ENCODE measurements at places on chromosomes 3 and 15.

- no peak for DNase-seq
Observed at GRCh38 chr3:195085356-195086130, 185.4 kb downstream of the XXYLT1 start.

DNA sequence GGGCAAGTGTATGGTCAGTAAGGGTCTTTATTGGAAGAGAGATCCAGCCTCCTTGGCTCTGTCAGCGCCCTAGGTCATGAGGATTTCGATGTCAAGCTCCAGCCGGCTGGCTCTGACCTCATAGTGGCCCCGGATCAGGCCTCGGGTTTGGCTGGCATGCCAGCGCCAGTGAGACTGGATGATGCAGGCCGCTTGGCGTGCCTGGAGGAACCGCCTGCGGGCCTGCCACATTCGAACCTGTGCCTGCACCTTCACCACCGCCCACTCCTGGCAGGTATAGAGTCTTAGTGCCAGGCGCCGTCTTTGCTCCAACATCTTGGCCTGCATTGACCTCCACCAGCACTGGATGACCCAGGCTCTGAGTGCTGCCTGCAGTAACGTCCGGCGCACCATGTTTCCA, 483 bp downstream of the IQCF6 start:
- DNase-seq = no peak

GRCh38 chr3:158753854-158754253, 21.6 kb upstream of the RARRES1 start:
- no peak for DNase-seq

DNA sequence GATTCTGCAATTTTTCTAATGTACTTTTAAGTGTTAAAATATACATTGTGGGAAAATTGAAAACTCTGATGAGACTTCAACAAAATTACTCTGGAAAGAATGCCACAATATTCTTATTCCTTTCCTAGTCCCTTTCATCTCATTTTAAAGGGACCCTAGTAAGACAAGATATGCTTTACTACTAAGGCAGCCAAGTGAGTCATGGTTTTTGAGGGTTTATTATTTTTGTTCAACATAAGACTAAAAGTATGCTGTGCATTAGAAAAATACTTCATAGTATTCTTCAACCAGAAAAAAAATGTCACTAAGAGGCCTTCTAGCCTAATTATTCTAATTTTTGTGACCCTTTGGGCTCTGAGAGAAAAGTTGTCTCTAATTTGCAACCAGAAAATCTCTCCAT, 7.4 kb downstream of the IL12A start:
- DNase-seq = no peak

DNA sequence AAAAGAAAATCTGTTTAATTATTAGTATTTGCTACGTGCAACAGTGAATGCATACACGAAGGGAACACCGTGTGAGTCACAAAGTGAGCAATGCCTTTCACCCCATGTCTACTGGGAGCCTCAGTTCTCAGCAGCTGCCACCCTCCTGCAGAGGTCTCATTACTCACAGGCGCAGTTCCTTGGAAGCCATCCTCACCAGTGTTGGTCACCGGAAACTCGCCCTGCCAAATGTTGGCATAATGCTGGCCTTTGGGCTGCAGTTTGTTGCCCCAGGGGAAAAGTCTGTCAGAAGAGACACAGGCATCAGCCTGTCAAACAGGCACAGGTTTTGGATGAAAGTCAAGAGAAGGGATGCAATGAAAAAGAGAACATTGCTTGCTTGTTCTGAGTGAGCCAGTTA, 50.1 kb downstream of the SUMF1 start:
- DNase-seq = no peak

DNA sequence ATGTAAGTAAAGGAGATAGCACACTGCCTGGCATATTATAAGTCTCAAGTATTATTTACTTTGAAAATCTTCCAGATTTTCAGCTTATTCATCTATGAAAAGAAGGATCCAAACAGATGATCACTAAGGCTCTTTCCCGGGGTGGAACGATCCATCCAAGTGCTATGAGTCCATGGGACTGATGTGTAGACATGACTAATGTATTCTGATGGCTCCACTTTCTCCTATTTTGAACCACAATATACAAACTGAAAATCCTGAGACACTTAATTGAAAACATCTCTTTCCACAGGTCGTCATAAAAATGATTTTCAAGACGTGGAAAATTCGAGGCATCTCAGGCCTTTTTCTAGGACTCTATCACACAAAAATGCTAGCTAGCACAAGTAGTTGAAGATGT, 33.4 kb upstream of the CHRM5 start:
- DNase-seq = no peak

GRCh38 chr15:79030470-79030869, 60.1 kb downstream of the RASGRF1 start:
- no peak for DNase-seq

GRCh38 chr3:138317687-138318086, 12.0 kb downstream of the NME9 start:
- DNase-seq = no peak

GRCh38 chr3:159586571-159587202, 401.9 kb upstream of the IL12A start:
- no peak for DNase-seq

DNA sequence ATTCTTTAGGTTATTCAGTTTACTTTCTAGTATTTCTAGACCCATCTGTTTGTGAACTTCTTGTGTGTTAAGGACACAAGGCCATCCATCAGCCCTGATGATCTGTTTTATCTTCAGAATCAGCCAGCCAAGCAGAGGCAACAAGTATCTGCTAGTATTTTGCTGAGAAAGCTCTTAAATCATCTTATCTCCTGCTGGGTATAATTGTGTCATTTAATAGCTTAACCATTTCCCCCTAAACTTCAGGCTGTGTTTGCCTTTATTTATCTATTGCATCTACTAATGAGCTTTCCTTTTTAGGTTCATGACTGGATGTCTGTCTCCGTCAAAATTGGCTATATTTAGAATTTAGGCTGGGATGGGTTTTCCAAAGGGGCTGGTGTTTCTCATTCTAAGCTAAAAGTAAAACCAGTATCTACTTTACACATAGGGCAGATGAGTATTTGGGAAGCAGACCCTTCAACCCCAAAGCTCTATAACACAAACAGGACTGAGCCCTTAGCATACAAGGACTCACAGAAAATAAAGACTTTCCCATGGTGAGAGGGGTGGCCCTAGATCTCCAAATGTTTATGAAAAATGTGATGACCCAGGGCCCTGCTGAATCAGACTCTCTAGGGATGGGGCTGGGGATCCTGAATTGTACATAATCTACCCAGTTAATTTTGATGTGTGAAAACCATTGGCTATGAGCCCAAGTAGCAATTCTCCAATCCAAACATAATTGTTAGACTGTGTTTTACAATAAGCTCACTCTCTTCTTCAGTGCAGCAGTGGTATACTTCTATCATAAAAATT, 65.3 kb upstream of the PSMD6 start:
- DNase-seq = no peak

- DNase-seq = no peak
Observed at GRCh38 chr3:143973259-143974021, 1.8 kb downstream of the DIPK2A start.

- no peak for DNase-seq
Observed at GRCh38 chr3:107512108-107512507, 10.7 kb upstream of the BBX start.

GRCh38 chr3:15831927-15832326, 34.1 kb upstream of the ANKRD28 start:
- DNase-seq = no peak

DNA sequence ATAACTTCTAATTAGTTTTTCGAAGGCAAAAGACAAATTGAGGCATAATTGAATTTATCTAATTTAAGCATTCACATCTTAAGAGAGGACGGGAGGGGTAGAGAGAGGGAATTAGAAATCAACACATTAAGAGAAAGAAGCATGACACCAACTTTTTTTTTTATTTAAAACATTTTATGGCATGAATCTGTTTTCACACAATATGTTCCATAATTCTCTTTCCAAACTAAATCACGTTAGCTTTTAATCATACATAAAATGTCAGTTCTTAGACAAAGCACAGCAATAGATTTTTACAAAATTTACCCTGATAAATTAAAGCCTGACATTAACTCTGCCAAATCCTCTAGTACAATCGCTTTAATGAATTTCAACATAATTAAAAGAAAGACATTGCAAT, 600.8 kb upstream of the ROBO1 start:
- no peak for DNase-seq

DNA sequence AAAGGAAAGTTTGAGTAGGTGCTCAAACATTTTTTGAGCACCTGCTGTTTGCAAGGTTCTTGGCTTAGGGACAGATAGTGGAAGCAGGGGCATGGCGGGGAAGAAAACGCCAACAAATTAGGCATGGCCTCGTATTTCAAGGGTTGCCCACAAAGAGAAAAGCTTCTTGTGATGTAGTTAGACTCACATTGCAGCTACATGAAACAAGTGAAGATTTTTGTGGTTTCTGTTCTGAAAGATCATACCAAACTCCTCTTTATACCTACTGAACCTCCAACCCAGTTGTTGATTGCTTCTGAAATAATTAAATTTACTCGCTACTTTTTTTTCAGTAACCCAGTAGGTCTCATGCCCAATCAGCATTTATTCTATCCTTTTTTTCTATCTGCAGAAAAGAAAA, 23.5 kb upstream of the RARB start:
- DNase-seq = no peak

DNA sequence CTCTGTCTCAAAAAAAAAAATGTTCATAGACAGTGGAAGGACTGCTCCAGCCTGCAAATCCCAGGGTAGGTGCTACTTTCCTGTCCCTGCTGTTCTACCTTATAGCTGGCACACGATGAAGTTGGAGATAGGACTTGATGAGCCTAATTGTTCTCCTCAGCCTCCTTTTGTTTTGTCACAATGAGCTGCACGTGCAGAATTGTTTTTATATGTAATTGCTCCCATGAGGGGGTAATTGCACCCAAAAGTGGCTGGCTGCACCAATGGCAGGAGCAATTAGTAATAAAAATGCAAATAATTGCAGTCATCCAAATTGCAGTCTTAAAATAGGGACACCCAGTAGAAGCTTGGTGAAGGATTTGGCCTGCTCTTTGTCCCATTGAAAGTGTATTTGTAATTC, 63.0 kb upstream of the PFN2 start:
- no peak for DNase-seq

- no peak for DNase-seq
Observed at GRCh38 chr3:7518456-7518855, 657.5 kb downstream of the GRM7 start.

- no peak for DNase-seq
Observed at GRCh38 chr15:54836052-54836795, 360.5 kb downstream of the RSL24D1 start.

- no peak for DNase-seq
Observed at GRCh38 chr3:72634128-72634527, 214.1 kb downstream of the SHQ1 start.

DNA sequence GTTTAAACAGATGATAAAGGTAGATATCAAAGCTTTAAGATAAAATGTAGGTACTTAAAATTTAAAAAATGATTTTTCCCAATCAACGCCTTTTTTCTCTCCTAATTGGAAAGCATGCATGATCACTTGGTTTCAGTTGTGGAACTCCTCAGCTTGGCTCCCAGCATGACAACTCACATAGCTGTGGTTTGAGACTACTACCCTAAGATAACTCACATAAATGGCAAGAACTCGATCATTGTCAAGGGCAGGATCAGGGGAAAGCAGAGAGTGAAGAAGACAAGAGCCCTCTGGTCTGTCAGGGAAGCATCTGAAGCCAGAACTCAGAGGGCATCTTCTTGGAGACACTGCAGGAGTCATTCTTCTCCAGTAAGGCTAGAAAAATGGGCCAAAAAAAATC, 516.7 kb downstream of the NTRK3 start:
- DNase-seq = no peak

All from CD4-positive, alpha-beta T cell (primary cell).